ENCODE measurements at places on chromosomes 4 and X. TPM values are rescaled to one million over a fixed set of nuclear protein-coding genes. Genes with fewer than 3 reads are reported as not detected.

The HAND2 gene
- total RNA-seq, result not detected

The GATB gene
- total RNA-seq, result 13.5 TPM

The HSD17B11 gene
- 74.5 TPM for total RNA-seq

The SLC2A9 gene
- total RNA-seq, result 3.0 TPM

The MTTP gene
- total RNA-seq, result not detected

The NRK gene
- not detected for total RNA-seq

The SPANXN4 gene
- total RNA-seq, result not detected

The PJA1 gene
- total RNA-seq, result 31.3 TPM

The TRIM2 gene
- 1.1 TPM for total RNA-seq

The ARX gene
- not detected for total RNA-seq

The NEUROG2 gene
- total RNA-seq, result not detected

The BCOR gene
- total RNA-seq, result 31.6 TPM

The UGT8 gene
- 0.93 TPM for total RNA-seq

The SPANXC gene
- not detected for total RNA-seq

The FAM133A gene
- not detected for total RNA-seq

The ADRA2C gene
- total RNA-seq, result not detected

The MEPE gene
- total RNA-seq, result not detected

The UGT2B15 gene
- not detected for total RNA-seq

The TCP11X2 gene
- total RNA-seq, result not detected

The MAOA gene
- 0.13 TPM for total RNA-seq

The FGB gene
- not detected for total RNA-seq

The VGLL1 gene
- total RNA-seq, result not detected

The GC gene
- not detected for total RNA-seq

The CPLX1 gene
- total RNA-seq, result 0.29 TPM

The VSIG4 gene
- total RNA-seq, result 0.47 TPM

The TLR7 gene
- total RNA-seq, result 0.52 TPM

The CXorf58 gene
- total RNA-seq, result not detected

The USP27X gene
- 5.7 TPM for total RNA-seq

The GPC3 gene
- total RNA-seq, result not detected

The SPANXD gene
- not detected for total RNA-seq

The DIPK2B gene
- not detected for total RNA-seq

The KLKB1 gene
- total RNA-seq, result 1.8 TPM

The XKRX gene
- total RNA-seq, result 1.8 TPM

The SORBS2 gene
- not detected for total RNA-seq

The FRMD7 gene
- total RNA-seq, result not detected

The MAGEA1 gene
- not detected for total RNA-seq

The CFI gene
- total RNA-seq, result not detected

The MAOB gene
- total RNA-seq, result not detected

The PPARGC1A gene
- not detected for total RNA-seq

The GEMIN8 gene
- 8.6 TPM for total RNA-seq

The FAM149A gene
- 2.4 TPM for total RNA-seq

The SPATA4 gene
- total RNA-seq, result not detected

The LRAT gene
- total RNA-seq, result not detected

The DDX53 gene
- total RNA-seq, result not detected

The ERCC6L gene
- total RNA-seq, result 0.22 TPM

The NPY2R gene
- not detected for total RNA-seq

The ZNF630 gene
- 5.8 TPM for total RNA-seq

Measured in naive thymus-derived CD8-positive, alpha-beta T cell (primary cell).